EL (cell line): ENCODE measurements at places on chromosomes 7 and 10.

DNA sequence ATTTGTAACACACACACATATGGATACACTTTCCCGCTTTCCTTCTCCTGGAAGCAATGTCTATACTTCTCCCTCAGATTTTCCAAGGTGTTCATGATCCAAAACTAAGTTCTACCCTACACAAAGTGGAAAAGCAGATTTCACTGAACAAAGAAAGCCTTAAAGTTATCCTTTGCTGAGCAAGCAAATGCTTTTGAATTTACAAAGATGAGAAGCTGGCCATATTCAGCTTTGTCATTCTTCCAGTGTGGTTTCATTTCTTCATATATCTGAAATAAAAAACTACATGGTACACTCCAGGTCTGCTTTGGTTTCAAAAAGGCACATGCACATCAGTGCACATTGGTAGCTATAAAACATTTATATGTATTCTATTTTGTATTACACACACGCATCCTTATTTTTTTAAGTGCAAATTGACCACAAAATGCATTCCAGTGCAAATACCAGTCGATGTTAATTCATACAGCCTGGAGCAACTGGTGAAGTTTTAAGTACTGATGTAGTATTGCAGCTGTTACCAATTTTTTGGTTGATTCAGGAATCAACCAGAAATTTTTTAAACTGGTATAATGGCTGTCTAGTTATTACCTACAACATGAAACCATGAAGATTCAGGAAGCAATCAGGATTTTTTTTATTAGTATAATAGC lies 65.5 kb upstream of the SRPK2 start:
- DNase-seq, result peak; percentile 91

DNA sequence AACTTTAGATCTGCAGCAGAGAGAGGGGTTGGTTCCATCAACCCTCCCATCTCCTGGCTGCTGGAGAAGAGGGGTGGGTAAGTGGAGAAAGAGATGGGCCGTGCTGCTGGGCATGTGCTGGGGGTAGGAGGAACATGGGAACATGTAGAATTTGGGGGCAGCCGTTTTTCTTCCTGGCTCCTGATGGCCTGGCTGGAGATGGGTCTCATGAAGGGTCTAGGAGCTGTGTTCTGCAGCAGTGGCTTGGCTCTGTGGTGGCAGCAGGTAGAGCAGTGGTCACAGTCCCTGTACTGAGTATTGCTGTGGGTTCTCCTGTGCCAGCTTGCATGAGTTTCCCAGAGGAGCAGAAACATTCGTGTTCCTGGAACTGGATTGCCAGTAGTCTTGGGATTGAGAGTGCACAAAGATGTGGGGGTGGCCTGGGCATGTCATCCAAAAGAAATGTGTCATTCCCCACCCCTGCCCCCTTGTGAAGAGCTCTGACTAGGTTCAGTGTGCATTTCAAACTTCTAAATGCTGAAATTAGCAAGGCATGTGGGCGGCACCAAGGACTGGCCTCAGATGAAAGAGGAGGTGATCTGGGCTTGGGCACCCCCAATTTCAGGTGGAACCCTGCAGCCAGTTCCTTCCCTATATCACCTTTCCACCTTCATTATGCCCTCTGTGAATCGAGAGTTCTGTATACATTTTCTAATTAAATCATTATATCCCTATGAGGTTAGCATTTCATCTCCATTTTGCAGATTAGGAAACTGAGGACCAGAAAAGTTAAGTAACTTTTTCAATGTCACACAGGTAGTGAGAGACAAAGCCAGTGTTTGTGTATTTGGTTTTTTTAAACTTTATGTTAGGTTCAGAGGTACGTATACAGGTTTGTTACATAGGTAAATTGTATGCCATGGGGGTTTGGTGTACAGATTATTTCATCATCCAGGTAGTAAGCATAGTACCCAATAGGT lies 2.1 kb downstream of the CHST3 start:
- DNase-seq, result peak; percentile 87

GRCh38 chr10:101493782-101494281 lies 94.2 kb downstream of the POLL start:
- no peak for DNase-seq

GRCh38 chr10:124342136-124342820 lies 76.4 kb downstream of the OAT start:
- no peak for DNase-seq
